Activated T-helper 9 cell treated with anti-CD3 and anti-CD28 coated beads, Interleukin-2, amount 50 U/mL, for 16 hours (primary cell): ENCODE measurements at places on chromosomes 6 and 20.

DNA sequence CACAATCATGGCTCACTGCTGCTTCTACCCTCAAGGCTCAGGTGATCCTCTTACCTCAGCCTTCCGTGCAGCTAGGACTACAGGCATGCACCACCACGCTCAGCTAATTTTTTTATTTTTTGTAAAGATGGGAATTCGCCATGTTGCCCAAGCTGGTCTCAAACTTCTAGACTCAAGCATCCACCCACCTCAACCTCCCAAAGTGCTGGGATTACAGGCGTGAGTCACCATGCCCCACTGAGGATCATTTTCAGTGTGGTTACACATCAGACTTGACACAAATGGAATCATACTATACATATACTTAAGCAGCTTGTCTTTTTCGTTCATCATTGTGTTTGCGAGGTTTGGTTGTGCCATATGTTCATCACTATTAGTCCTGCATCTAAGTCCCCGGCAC is 26.6 kb downstream of the ZC3H12D start:
- DNase-seq: no peak

- DNase-seq: no peak
These were observed 49.6 kb downstream of the ZMYND8 start for GRCh38 chr20:47306755-47307370.

DNA sequence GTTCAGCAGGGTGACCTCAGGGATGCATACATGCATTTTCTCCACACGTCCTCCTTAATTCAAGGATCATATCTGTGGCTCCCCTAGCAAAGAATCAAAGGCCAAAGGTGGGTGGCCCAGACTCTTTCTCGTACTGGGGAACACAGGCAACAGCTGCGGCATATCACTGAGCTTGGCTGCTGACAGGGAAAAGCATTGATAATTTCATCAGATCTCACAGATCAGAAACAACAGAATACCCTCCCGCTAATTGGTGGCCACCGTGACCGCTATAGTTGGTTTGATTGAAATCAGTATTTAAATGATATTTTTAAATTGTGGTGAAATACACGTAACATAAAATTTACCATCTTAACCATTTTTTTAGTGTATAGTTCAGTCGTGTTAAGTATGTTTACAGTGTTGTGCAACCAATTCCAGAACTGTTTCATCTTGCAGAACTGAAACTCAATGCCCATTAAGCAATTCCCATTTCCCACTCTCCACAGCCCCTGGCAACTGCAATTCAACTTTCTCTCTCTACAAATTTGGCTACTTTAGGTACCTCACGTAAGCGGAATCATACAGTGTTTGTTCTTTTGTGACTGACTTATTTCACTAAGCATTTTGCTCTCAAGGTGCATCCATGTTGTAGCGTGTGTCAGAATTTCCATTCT is 74.7 kb upstream of the TMEM170B start:
- no peak for DNase-seq

- peak; percentile 47 for DNase-seq
These were observed 48.4 kb downstream of the CEP43 start for GRCh38 chr6:167047554-167047953.

- no peak for DNase-seq
These were observed 19.7 kb upstream of the SYNJ2 start for GRCh38 chr6:157961832-157962575.

DNA sequence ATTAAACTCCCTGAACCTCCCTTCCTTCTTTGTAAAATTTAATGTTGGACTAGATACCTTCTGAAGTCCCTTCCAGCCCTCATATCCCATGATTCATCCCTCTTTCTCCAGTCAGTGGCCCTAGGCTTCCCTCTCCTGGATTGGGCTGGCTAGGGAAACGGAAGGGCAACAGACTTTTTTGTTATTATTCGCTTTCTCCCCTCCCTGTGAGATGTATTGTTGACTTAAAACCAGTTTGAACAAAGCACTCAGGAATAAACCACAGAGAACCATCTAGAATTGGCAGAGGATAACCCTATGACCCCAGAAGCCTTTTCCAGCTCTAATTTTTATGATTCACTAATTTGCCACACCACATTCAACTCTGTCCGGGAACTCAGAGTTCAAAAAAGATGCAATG is 239.7 kb upstream of the SUPT3H start:
- DNase-seq: no peak

- DNase-seq: no peak
These were observed 33.9 kb upstream of the STXBP5 start for GRCh38 chr6:147170269-147170668.

GRCh38 chr6:107021446-107022185 is 6.4 kb upstream of the MTRES1 start:
- DNase-seq: no peak

- DNase-seq: no peak
These were observed 28.6 kb downstream of the AKAP7 start for GRCh38 chr6:131163886-131164285.

- DNase-seq: no peak
These were observed 191.6 kb downstream of the MYLK4 start for GRCh38 chr6:2558861-2559801.

DNA sequence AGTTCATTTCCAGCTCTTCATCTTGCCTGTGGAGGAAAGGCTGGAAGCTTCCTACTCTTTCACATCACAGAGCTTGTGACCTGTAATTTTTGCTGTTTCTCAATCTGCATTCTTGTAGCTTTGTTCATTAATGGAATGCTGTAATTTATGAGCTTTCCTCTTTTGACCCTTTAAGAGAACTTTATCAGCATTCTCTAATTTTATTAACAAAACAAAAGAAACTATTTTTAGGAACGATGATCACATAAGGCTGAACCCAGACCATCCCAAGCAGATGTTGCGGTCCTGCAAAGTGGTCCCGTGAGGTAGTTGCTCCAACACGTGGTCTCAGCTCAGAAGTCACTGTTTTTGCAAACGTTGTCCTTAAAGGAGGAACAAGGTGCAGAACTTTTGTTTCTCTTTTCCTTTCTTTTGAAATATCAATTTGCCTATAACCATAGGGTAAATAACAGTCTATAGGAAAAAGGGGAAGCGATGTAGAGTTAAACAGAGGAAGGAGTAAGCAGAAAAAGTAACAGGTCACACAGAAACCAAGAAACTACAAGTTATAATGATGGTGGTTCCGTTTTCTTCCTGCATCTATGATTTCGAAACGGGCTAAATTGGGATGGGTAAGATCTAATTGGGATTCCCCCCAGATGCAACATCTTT is 121.3 kb upstream of the PHACTR1 start:
- no peak for DNase-seq

DNA sequence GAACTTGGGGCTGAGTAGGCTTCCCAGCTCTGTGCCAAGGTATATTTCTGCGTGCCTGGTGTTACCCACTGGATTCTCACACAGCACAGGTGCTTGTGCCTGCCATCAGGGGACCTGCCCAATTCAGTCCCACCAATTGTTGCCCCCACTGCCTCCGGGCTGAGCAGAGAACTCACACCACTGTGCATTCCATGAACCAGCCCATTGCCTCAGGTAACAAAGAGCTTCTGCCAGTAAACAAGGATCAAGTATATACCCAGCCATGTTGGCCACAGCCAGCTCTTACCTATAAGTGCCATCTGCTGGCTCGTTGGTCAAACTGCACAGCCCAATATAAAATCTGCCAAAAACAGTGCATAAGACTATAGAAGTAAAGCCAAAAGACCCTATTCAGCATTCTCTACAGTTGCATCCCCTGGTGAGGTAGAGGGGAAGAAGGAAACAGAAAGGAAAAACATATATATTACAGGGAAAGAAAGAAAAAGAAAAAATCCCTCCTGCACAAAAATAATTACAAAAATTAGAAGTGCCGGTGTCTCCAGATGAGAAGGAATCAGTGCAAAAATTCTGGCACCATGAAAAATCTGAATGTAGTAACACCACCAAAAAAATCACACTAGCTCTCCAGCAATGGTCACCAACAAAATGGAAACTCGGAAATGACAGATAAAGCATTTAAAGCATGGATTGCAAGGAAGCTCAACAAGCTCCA is 241.4 kb downstream of the IBTK start:
- DNase-seq: no peak

- no peak for DNase-seq
These were observed 309.5 kb downstream of the TSHZ2 start for GRCh38 chr20:53281557-53282117.

GRCh38 chr6:67073938-67074337 is 1366.9 kb upstream of the EYS start:
- DNase-seq: no peak

- no peak for DNase-seq
These were observed 398.0 kb downstream of the EPHA7 start for GRCh38 chr6:93021235-93021915.

GRCh38 chr20:53829255-53829723 is 235.7 kb upstream of the ZNF217 start:
- no peak for DNase-seq

- peak; percentile 43 for DNase-seq
These were observed 3.3 kb upstream of the ULBP3 start for GRCh38 chr6:150072201-150072600.

DNA sequence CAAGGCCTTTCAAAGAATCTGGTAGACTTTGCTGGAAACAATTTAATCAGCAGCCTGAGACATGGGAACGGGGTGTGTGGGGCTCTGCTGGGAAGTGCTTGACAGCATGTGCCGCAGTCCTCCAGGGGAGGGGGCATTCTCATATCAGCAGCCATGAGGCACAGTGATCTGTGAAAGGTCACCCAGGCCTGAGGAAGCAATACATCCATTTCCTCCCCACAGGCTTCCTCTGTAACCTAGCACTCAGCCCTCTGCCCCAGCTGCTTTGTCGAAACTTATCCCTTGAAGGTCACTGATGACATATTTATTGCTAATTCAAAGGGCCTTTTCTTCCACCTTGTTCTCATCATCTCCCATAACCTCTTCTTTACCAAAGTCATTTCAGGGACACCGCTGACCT is 103.3 kb downstream of the TNFAIP3 start:
- no peak for DNase-seq

DNA sequence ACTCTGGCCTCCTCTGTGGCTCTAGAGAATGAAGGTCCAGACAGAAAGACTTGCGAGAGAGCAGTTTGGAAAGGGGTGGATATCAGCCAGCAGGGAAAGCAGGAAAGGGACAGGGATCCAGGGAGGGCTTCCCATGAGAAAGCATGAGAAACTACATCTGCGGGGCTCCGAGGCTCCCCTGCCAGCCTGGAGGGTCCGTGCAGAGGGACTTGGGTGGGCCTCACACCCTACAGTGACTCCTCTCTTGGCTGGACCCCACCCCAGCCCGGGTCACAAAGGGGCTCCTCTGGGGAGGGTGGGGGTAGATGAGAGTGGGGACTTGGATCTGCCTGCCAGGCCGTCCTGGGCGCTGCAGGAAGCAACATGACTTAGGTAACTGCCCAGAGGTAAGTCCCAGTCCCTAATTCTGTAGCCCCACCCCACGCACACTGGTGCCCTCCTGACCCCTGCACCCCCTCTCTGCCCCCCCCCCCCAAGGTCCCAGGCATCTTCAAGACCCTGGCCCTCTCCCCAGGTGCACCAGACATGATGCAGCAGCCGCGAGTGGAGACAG is at the start of gene TMEM239:
TSS of gene TMEM239 (plus strand) at position 335 of the 553 bp plus-strand sequence. CDS start at position 526, 191 bp downstream.
- DNase-seq: no peak

GRCh38 chr6:100001915-100002388 is 7.9 kb upstream of the MCHR2 start:
- no peak for DNase-seq

DNA sequence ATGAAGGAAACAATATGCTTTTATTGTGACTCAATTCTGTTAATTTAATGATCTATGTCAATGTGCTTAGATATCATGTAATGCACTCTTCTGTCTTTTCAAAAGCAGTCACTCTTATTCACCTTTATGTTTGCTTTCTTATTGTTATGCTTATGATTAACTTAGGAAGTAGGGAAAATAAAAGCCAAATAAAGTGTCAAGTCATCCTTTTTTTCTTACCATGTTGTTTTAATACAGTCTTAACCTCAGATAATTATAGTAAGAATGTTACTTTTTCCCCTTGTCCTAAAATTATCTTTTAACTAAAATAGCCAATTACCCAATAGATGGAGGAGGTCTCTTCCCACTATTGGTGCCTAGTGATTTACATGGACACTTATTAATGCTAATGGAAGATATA is 72.6 kb downstream of the TFAP2B start:
- no peak for DNase-seq

DNA sequence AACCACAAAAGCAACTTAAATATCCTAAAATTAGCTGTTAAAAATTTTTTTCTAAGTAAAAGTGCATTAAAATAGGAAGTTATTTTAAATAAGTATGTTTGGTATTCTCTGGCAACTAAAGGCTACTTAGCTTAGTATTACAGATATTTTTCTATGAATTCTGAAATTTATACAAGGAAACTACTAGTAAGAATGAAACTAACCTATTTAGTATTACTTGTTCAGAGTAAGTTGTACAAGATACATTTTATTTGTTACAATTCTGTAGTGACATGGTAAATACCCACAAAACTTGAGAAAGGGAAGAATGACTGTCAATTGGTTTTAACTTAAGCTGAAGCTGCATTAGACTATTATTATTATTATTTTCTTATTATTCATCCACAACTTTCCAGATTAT is 6.5 kb downstream of the PHIP start:
- DNase-seq: no peak

- DNase-seq: no peak
These were observed 14.3 kb downstream of the ACSS1 start for GRCh38 chr20:25043499-25044260.

DNA sequence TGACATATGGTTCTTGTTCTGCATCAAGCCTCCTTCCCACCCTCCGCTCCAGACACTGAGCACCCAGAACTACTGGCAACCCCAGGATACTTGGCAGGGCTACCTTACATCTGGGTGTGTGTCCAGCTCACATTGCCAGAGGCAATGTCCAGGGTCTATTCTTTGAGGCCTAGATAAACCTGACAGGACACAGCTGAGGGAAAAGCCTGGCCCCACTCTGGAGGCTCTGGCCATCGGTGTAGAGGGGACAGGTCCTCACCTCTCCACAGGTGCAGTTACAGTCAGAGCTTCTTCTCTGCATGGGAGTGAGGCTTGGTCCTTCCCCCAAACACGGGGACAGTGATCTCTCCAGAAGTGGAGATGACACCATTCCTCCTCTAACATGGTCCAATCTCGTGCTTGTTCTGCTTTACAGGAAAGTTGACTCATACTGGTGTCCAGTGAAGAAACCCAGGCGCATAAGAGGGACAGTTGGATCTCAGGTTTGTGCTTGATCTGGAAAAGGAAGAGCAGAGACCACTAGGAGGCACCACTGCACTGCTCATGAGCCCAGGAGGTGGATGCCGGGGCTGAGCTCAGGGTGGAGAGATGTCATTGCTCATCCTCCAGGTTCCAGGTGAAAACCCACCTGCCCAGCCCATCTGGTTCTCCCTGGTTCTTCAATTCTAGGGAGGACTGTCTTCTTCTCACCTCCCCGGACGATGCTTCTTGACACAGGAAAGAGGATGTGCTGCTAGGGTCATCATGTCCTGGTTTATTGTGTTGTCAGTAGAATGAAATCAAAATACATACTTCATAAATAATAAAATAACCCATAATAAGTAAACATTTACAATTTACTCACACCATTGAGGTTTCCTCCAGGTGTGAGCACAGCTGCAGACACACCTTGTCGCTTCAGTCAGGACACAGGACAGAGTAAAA is 14.7 kb downstream of the HLA-F start:
- peak; percentile 50 for DNase-seq
